ENCODE measurements at places on chromosomes 7 and 10.

GRCh38 chr10:60197206-60197605 is 192.5 kb downstream of the ANK3 start:
- no peak for DNase-seq

DNA sequence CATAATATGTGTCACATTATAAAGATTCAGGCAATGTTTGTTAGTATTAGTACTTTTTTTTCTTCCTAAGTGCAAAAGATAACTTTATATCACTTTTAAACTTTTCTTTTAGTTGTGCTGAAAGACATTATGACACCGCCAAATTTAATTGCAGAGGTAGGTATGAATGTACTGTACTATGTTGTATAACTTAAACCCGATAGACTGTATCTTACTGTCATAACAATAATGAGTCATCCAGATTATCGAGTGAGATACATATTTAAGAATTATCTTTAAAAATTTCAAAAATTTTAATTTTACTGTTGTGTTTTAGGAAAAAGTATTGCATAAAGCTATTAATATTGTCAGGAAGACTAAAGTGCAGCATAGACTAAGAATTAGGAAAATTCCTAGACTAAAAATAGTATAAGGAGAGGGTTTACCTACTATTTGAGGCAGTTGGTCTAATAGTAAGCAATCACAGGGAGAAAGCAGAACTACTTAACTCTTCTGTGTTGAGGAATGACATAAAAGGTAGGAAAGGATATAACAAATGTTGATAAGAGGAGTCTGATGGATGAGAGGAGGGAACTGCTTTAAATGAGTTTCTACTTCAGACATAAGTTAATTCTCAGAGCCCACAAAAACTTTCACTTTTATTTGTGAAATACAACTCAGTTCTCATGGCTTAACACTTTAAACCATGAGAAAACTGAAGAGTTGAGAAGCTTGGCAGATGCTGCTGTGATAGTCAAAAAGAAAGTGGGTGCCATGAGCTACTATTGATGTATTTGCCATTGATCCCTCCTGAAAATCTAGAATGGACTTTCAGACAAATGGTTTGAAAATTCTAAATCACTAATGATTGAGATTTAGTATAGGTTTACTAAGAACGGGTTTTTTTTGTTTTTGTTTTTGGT is 67.8 kb downstream of the PTEN start:
- DNase-seq: no peak

GRCh38 chr10:28355376-28355775 is 52.5 kb upstream of the MPP7 start:
- no peak for DNase-seq

- DNase-seq: no peak
Measured at GRCh38 chr10:62258926-62259325, 9.7 kb downstream of the RTKN2 start.

DNA sequence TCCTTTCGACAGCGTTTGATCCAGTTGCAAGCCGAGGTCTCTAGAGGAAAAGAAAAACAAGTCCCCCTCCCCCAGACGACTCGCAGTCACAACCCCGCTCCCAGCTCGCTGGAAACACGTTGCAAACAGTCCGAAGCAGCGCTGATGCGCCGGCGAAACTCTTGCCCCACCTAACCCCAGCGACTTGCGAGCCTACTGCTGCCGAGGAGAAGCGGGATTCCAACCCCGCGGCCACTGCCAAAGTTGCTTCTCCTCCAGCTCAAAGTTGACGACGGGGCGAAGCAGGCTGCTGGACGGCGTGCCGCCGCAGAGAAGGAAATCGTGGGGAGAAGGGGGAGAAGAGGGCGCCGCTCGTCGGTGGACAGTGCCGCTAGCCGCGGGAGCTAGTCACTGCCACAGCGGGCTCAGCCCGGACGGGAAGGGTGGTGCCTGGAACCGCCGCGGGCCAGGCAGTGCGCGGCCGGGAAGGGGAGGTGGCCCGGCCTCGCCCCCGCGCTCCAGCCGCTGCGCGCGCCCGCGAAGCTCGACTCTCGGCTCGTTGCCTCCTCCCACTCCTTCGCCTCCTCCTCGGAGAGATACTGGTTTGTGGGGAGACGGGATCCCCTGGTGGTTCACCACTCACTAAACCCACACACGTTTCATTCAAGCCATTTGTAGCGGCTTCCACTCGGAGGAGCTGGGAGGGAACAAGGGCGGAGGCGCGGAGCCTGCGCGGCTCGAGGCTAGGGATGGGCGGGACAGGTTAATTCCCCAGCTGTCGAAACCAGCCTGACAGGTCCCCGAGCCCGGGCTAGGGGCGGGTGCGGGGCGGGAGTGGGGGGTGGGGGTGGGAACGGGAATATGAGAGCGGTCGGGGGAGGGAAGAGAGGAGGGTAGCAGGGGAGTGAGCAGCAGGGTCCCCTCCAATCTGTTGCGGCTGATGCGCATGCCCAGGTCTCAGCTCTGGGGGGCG is at the start of gene GPR37:
GPR37 (minus strand) TSS at position 392 of the 952 bp plus-strand sequence. CDS start 816 bp downstream, outside the sequence.
- DNase-seq: no peak

GRCh38 chr7:155247479-155248365 is 50.0 kb upstream of the INSIG1 start:
- no peak for DNase-seq

GRCh38 chr7:16315280-16315679 is 106.1 kb downstream of the CRPPA start:
- no peak for DNase-seq

DNA sequence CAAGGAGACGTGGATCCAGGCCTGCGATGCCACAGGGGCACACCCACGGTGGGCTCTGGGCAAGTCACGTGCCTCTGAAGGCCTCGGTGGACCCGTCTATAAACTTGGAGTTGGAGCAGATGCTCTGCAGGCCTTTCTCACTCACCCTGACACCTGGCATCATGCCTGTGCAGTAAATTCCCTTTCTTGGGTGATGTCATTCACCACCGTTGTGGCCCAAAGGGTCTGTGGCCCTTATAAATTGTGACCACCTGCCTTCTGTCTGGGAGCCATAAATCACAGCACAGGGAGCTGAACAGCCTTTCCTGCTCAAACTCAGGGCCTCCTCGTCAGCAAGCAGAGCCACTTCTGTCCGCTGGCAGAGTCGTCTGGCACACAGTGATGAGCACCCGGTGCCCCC is 52.2 kb downstream of the GPAM start:
- DNase-seq: no peak

DNA sequence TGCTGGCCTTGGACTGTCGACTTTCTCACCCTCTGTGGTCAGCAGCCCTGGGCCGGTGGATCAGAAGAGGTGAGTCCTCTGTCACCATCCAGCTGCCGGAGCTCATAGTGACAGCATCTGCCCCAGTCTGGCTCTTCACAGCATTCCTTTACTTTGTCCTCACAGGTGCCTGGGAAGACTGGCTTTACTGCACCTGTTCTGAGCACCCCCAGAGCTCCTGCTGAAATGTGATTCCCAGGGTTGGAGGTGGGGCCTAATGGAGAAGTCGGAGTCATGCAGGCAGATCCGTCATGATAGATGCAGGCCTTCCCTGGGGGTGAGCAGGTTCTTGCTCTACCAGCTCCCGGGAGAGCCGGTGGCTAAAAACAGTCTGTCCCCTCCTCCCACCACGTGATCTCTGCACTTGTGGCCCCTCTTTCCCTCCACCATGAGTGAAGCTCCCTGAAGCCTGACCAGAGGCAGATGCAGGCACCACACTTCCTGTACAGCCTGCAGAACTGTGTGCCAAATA is 171.5 kb downstream of the ZMYND11 start:
- no peak for DNase-seq
